ENCODE measurements at places on chromosomes 7 and 10. TPM values are rescaled to one million over a fixed set of nuclear protein-coding genes. Genes with fewer than 3 reads are reported as not detected.

GRM3 gene
- total RNA-seq = 86.5 TPM

SLIT1 gene
- total RNA-seq = 86.1 TPM

NXPH1 gene
- total RNA-seq = 34.9 TPM

ZNF282 gene
- 25.3 TPM for total RNA-seq

SEC61G gene
- total RNA-seq = 87.3 TPM

FRMPD2 gene
- total RNA-seq = 4.2 TPM

FAM204A gene
- total RNA-seq = 38.1 TPM

PLEKHS1 gene
- total RNA-seq = not detected

SLC26A3 gene
- not detected for total RNA-seq

CLCN1 gene
- not detected for total RNA-seq

SLC35G1 gene
- 4.9 TPM for total RNA-seq
